Glomerular endothelial cell (primary cell): ENCODE measurements at places on chromosomes 5 and 9.

GRCh38 chr5:153555420-153556114, 65.1 kb downstream of the GRIA1 start:
- DNase-seq = no peak

DNA sequence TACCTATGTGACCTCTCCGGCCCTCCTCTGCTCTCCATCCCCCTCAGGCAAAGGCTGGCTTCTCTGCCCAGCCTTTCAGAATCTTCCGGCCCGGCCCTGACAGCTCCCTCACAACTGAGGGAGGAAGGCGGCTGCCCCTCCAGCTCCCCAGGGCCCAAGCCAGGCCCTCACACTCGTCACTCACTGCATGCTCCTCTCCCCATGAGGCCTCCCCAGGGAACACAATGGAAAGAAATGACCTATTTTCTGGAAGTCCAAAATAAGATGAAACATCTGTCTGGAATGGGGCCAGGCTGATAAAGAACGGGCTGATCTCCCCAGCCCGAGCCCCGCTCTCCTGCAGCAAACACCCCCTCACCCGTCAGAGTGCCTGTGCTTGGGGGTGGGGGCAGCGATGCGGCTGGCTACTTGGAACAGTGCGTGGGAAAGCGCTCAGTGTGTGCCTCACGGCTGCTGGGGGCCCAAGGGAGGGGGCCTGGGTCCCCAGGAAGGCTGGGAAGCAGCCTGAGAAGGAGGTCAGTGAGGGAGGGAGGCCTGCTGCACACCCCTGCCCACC, 11.3 kb downstream of the PDGFRB start:
- DNase-seq = no peak

- no peak for DNase-seq
Measured at GRCh38 chr5:155091063-155091648, 77.6 kb downstream of the KIF4B start.

DNA sequence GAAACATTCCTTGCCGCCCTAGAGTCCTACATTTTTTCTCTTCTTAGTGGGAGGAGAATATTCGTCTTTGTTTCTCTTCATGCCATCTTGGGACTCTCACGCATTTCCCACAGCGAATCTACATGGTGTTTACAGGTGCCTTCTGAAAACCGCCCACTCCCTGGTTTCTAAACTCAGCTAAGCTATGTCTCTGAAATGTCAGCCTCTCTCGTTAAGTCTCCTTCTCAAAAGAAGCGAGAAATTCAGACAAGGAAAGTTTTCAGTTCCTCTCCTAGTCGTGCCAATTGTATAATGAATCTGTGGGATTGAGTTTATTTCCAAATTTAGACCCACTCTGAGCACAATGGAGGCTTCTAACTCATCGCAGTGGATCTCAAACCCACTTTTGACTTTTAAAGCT, 186.8 kb upstream of the NFIB start:
- DNase-seq = no peak

GRCh38 chr5:59246145-59246869, 647.2 kb downstream of the PDE4D start:
- DNase-seq = no peak

GRCh38 chr9:116812231-116813030, 125.3 kb downstream of the TRIM32 start:
- no peak for DNase-seq

- no peak for DNase-seq
Measured at GRCh38 chr9:134778841-134779411, 101.7 kb upstream of the FCN2 start.

DNA sequence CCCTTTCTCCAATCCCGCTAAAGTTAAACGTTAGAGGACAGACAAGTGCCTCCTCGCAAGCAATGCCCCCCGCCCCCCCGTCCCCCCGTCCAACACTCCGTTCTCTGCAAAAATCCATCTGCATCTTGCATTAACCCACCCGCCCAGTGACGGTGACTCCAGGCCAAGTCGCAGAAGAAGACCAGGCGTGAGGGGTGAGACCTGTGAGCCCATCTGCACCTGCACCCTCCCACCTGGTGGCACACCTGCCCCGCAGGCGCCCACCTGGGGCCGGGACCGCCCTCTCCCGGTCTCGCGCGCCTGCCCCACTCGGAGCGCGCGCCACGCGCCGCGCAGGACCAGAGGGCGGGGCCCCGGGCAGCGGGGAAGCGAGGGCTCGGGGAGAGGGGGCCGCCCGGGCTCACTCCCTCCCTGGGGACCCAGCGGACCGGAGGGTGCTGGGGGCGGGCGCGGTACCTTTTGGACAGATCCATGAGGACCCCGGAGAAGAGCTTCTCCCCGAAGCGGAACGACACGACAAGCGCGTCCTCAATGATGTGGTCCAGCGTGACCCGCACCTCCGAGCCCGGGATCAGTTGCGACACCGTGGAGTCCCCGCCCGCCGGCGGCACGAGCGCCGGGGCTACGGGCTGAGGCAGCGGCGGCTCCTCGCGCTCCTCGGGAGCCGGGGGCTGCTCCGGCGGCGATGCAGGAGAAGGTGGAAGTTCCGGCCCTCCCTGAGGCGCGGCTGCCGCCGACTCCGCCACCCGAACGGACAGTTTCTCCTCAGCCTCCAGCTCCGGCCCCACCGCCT, 705 bp downstream of the PWWP2A start:
- no peak for DNase-seq

- DNase-seq = no peak
Measured at GRCh38 chr9:69743930-69744329, 15.9 kb downstream of the PTAR1 start.

DNA sequence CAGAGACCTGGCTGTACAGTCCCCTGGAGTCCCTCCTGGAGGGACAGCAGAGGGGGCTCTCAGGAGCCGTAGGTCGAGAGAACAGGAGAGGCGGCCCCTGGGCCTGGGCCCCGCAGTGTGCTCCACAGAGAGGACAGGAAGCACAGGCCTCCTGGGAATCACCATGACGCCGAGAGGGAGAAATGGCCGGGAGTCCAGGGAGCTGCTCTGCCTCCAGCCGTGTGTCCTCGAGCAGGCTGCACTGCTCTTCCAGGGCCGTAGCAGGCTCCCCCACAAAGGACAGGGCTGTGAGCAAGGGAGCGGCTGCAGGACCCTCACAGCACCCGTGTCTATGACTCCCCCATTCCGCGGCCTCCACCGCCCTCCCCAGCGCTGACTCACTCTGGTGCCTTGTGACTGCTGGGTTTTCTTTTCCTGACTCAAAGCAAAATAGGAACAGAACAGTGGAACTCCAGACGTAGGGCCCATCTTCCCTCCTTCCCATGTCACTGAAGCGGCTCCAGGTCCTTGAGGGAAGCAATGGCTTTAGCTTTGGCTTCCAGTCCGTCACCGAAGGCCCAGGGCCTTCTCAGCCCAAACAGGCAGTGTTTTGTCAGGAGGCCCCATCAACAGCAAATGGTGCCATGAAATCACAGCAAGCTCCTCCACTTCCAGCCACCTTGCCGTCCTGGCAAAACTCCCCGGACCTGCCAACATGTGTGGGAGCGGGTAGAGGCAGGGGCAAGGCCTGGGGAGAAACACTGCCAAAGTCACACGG, 114.2 kb downstream of the LHFPL2 start:
- no peak for DNase-seq

GRCh38 chr5:142611154-142611553, 74.7 kb downstream of the FGF1 start:
- no peak for DNase-seq

- no peak for DNase-seq
Measured at GRCh38 chr5:15983392-15983791, 196.2 kb downstream of the MARCHF11 start.

DNA sequence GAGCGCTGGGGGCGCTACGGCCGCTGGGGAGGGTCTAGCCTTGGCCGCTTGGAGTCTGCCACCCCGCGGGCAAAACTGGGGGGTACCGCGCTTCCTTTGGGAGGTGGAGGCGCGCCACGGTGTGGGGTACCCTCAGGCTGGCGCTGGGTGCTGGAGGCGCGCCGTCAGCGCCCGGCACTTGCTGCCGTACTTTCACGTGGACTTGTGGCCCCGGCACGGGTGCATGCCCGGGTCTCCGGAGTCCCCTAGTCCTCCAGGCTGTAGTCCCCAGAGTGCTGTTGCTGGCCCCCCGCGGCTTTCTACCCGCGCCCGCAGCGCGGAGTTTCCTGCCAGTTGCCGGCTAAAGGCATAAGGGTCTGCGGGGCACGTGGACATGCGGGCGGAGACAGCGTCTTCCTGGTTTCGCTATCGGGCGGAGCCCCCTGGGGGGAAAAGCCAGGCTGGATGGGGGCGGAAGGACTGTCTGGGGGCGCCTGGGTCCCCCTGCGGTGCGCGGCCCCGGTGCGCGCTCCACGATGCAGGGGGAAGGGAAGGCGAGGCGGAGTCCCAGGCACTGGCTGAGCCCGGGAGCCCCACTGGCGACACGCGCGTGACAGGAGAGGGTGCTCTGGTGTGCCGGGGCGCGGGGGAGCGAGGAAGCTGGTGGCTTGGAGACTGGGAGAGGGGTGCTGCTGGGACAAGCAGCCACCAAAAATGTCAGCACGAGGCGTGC, 666 bp downstream of the PPARGC1B start:
- no peak for DNase-seq

DNA sequence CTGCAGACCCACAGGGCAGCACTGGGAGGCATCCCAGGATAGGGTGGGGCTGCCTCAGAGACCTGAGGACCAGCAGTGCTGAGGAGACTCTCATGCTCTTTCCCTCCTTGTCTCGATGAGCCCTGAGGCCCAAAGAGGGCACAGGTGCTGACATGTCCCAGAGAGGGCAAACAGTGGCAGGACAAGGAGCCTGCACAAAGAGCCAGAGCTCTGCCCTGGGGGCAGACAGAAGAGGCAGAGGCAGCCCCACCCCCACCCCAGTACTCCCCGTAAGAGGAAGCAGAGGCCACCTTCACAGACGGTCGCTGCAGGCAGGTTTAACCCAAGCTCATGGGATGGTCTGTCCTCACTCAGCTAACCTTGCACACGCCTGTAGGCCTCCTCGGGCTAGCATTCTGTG, 29.4 kb upstream of the TTLL11 start:
- no peak for DNase-seq

DNA sequence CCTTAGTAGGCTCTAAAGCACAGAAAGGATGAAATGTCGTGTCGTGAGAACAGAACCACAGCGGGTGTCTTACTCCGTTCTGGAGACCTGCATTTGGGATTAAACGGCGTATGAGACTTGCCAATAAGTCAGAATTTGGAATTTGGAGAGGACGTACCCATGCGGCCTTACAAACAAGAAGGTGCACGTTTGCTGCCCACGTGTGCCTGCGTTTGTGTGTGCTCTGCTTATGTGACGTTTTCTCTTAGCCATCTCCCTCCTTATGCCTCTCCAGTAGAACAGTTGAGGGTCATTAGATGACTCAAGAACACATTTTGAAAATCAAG, 171.6 kb upstream of the OTULINL start:
- no peak for DNase-seq

- DNase-seq = no peak
Measured at GRCh38 chr5:167792514-167792913, 498.9 kb upstream of the WWC1 start.

GRCh38 chr5:39064450-39064849, 9.7 kb downstream of the RICTOR start:
- no peak for DNase-seq

- DNase-seq = no peak
Measured at GRCh38 chr5:82044010-82044409, 72.2 kb downstream of the ATG10 start.

GRCh38 chr9:29160763-29161353, 1587.6 kb upstream of the C9orf72 start:
- DNase-seq = no peak

DNA sequence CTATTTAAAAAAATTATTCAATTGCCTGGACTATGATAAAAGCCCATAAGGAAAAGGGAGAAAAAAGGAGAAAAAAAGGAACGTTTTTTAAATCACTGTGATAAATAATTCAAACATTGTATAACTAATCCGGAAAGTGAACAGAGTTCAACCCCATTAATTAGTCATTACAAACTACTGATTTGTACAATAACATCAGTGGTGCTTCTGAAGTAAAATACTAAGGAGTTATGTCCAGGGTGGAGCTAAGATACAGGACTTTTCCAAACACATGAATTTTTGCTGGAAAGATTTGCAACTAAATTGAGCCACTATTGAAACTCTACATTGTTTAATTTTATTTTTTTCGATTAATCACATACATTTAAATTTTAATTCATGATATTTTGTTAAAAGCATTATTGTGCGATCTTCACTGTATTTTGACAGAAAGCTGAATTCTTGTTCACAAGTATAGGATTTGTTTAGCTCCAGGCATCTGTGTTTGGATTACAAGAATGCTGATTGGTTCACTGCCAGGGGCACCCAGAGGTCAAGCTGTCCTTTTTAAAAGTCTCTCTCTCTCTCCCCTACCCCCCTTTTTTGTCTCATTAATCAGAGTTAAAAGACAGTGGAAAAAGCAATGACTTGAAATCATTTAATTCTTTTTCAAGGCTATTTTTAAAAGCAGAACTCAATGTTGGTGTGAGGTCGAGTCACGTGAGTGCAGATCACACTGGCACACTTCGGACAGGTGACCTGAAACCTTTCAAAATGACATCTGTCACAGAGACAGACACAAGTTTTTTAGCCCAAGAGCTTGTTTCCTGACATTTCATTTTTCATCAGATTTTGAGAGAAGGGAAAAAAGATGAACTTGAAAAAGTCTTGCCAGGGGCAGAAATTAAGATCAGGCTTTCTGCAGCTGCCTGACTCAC, 387.3 kb downstream of the NR2F1-AS1 start:
- DNase-seq = no peak

GRCh38 chr5:96931605-96932004, 4.3 kb upstream of the LNPEP start:
- no peak for DNase-seq

- no peak for DNase-seq
Measured at GRCh38 chr9:133126697-133127339, 5.8 kb upstream of the RALGDS start.

- DNase-seq = no peak
Measured at GRCh38 chr5:15489571-15490235, 10.3 kb upstream of the FBXL7 start.

DNA sequence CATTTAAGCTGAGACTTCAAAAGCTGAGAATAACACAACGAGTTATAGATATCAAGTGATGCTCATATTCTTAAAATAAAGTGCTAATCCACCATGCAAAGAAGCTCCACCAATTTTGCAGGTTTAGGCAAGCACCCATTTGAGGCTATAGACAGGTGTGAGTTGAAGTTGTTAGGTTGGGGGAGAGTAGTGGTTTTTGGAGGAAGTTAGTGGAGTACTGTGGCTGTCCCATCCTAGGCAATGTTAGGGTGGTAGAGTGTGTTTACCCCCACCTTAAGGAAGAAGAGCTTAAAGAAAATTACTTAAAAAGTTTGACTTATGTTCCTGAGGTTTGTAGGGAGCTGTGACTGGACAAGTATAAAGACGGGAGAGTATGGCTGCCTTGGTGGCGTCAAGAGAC, 98.9 kb upstream of the MAN2A1 start:
- no peak for DNase-seq

- DNase-seq = no peak
Measured at GRCh38 chr9:111411266-111411665, 72.9 kb downstream of the ECPAS start.

GRCh38 chr5:125476901-125477585, 730.6 kb upstream of the ZNF608 start:
- DNase-seq = no peak
